ENCODE measurements at places on chromosomes 13 and 19. TPM values are rescaled to one million over a fixed set of nuclear protein-coding genes. Genes with fewer than 3 reads are reported as not detected.
A peak's percentile ranks its signal among the peaks of the same experiment; 100 is the strongest.

Gene ZNF418
- 3.7 TPM for total RNA-seq

Gene FFAR1
- total RNA-seq: not detected

Gene LYPD5
- 0.71 TPM for total RNA-seq

Gene NRTN
- total RNA-seq: 0.20 TPM

Gene ZNF442
- total RNA-seq: 0.86 TPM

Gene MBD3L3
- not detected for total RNA-seq

Gene YJU2
- total RNA-seq: 21.7 TPM

Gene ANGPTL8
- total RNA-seq: not detected

Gene HSH2D
- 101 TPM for total RNA-seq

DNA sequence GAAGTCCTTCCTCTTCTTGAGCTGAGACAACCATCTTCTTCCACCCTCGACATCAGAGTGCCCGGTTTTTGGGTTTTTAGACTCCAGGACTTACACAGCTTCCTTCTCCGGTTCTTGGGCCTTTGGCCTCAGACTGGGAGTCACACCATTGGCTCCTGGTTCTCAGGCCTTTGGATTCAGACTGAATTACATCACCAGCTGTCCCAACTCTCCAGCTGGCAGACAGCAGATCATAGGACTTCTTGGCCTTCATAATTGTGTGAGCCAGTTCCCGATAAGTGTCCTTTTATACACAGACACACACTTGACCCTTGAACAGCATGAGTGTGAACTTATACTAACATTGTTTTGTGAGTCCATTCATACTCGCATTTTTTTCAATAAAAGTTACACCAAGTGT, 166.0 kb upstream of the UBL3 start:
- no peaks in the 10 kb centered on the region for H3K36me3 ChIP-seq
- no peak overlapping the region for H3K4me3 ChIP-seq
- H3K27ac ChIP-seq: no peak overlapping the region
- H3K4me1 ChIP-seq: no peaks in the 10 kb centered on the region
- peaks cover 15% of the 10 kb centered on the region for H3K27me3 ChIP-seq

GRCh38 chr19:31988256-31988655, 357.2 kb upstream of the ZNF507 start:
- no peak for DNase-seq
- H3K4me3 ChIP-seq: no peak overlapping the region
- no peak overlapping the region for H3K27ac ChIP-seq
- H3K27me3 ChIP-seq: no peaks in the 10 kb centered on the region
- H3K4me1 ChIP-seq: no peaks in the 10 kb centered on the region

DNA sequence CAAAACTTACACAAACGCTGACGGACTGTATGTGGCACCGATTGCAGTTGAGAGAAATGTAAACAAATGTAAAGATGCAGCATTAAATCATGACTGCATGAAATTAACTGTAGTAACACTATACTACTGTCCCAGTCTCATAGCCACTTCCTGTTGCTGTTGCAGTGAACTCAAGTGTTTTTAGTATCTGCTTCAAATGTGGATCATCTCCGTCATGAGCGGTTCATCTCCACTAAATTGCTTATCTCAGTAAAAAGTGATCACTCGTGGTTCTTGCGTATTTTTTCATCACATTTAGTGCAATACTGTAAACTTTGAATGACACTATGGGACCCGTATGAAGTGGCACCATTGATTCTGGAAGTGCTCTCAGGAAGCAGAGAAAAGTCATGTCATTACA, 60.3 kb upstream of the RNF113B start:
- H3K4me3 ChIP-seq: no peak overlapping the region
- DNase-seq: no peak
- no peaks in the 10 kb centered on the region for H3K4me1 ChIP-seq
- no peaks in the 10 kb centered on the region for H3K36me3 ChIP-seq
- no peaks in the 10 kb centered on the region for H3K27me3 ChIP-seq
- H3K27ac ChIP-seq: no peak overlapping the region

- no peaks in the 10 kb centered on the region for H3K36me3 ChIP-seq
- H3K27ac ChIP-seq: no peak overlapping the region
- no peak for DNase-seq
- no peaks in the 10 kb centered on the region for H3K4me1 ChIP-seq
These were observed 826.3 kb downstream of the EFNB2 start for GRCh38 chr13:105709181-105709580.

- peak overlapping the region; percentile 87 for H3K27ac ChIP-seq
- peaks cover 53% of the 10 kb centered on the region for H3K36me3 ChIP-seq
- H3K4me3 ChIP-seq: peak overlapping the region; percentile 94
- peaks cover 2% of the 10 kb centered on the region for H3K27me3 ChIP-seq
- H3K4me1 ChIP-seq: peaks cover 36% of the 10 kb centered on the region
These were observed 603 bp upstream of the ZNF132 start for GRCh38 chr19:58440556-58440955.

DNA sequence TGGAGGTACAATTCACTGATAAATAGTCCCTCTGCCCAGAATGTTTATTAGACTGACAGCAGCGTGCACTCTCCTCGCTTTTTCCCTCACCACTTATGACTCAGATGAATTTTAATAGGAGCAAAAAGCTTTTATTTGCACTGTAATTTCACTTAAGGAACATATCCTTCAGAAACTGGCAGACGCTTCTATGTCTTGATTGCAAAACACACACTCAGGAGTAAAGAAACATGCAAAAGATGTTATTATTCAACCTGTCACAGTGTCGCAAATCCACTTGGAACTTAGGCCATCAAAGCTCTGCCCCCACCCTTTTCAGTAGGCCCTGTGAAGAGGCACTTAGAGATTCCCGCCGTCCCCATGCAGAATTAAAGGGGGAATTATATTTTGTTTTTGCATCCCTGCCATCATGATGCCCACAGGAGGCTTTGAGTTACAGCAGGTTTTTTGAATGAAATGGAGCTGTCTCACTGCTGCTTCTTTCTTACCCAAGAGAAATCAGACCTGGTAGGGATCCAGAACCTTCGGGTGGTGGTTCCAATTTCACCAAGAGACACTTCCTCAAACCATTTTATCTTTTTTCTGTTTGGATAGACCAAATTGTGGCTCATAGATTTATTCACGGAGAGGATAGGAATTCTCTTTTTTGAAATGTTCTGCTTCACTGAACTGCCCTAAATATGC, 74.5 kb downstream of the GGACT start:
- H3K27ac ChIP-seq: no peak overlapping the region
- peaks cover 14% of the 10 kb centered on the region for H3K27me3 ChIP-seq
- H3K36me3 ChIP-seq: no peaks in the 10 kb centered on the region
- DNase-seq: no peak

DNA sequence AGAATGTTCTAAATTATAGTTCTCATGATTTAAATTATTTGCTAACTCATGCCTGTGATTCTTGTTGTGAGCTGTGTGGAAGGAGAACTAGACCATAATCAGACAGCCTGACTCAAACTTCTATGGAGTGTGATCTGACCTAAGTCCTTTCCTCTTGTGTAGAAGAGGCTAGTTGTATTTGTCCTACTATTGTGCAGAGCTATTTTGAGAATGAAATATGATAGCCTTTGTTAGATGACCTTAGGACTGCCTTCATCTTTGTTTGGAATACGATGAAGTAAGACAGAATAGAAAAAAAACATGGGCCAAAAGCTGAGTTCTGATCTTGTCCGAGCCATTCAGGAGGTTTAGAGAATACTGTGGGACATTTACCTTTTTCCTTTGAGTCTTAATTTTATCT, 119.4 kb downstream of the STOML3 start:
- no peaks in the 10 kb centered on the region for H3K4me1 ChIP-seq
- peaks cover 14% of the 10 kb centered on the region for H3K27me3 ChIP-seq
- H3K36me3 ChIP-seq: no peaks in the 10 kb centered on the region
- H3K4me3 ChIP-seq: no peak overlapping the region
- DNase-seq: no peak

DNA sequence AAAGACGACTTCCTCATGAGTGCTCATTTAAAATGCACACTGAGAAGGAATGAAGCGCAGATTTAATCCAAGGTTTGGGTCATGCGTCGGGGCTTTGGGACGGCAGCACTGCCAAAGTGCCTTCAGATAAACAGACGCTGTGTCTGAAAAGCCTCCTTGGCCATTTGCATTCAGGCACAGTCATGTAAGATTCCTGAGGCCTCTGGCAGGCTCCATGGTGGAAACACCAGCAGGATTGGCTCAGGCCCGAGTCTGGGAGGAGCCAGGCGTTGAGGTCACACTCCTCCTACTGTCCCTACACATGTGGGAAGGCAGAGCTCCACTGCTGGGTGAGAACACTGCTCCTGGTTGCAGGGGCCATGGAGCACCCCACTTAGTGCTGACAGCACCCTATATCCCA, 113.3 kb upstream of the KL start:
- H3K27ac ChIP-seq: no peak overlapping the region
- peaks cover 16% of the 10 kb centered on the region for H3K27me3 ChIP-seq
- H3K36me3 ChIP-seq: peaks cover 11% of the 10 kb centered on the region
- H3K4me1 ChIP-seq: peaks cover 28% of the 10 kb centered on the region
- no peak for DNase-seq

DNA sequence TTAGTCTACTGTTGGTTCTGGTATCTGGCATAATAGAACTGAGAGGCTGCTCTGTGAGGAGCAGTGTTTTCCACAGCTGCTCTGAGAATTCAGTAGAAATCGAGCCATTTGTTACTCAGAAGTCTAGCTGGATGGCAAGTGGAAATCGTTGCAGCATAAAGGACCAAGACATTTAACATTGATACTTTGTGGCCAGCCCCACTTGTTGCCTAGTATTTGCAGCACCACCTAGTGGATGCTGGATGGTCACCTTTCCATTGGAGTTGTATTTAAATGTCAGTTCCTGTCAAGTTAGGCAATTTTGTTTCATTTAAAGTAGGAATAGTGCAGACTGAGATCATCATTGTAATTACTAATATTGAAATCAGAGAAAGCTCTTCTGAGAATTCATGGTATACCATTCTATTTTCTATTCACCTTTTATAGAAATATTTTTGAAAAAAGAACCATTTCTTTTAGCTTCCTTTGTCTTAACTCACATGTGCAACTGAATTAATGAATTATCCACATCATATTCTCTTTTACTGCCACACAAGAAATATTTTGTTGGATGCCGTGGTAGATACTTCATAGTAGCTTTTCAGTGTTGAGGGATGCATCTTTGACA, 64.6 kb downstream of the PDS5B start:
- peaks cover 30% of the 10 kb centered on the region for H3K4me1 ChIP-seq
- no peaks in the 10 kb centered on the region for H3K27me3 ChIP-seq
- H3K4me3 ChIP-seq: no peak overlapping the region
- DNase-seq: peak; percentile 64
- H3K27ac ChIP-seq: no peak overlapping the region
- H3K36me3 ChIP-seq: peaks cover 29% of the 10 kb centered on the region

- H3K27ac ChIP-seq: no peak overlapping the region
- DNase-seq: no peak
- no peak overlapping the region for H3K4me3 ChIP-seq
- no peaks in the 10 kb centered on the region for H3K27me3 ChIP-seq
- H3K36me3 ChIP-seq: no peaks in the 10 kb centered on the region
These were observed 459.3 kb upstream of the SLC10A2 start for GRCh38 chr13:103525530-103525929.

DNA sequence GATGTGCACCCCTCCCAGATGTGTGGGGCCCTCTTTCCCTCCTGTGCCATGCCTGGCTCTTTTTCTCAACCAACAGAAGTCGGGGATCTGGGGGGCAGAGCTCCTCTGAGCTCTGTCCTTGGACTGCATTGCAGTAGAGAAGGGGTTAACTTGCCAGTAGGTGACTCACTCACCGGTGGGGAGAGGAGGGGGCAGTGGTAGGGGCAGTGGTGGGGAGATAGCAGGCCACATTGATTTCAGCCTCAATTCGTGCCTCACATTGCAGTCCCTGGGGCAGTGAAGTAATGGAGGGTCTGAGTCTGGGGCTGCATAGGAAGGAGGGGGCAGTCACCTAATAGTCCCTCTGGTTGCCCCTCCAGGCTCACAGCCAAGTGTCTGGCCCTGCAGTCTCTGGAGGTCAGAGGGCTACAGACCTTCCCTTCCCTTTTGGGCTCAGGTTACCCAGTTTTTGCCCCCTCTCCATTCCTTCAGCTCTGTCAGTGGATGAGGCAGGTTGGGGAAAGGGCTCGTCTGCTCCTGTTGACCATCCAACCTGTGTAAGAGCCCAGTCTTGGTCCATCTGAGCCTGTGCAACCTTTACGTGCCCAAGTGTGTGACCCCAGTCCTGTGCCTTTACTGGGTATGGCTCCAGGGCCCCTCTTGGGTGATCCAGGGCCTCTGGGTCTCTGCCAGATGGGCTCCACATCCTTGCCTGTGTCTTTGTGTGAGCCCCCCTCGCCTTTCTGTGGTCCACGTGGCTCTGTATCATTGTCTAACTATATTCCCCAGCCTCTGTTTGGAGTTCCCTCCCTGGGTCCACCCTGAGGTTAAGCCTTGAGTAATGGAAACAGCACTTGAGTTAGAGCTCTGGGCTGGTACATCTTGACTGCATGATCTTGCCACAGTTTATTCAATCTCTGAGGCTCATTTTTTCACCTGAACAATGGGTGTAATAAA, 13.0 kb downstream of the CIC start:
- no peak overlapping the region for H3K27ac ChIP-seq
- H3K4me1 ChIP-seq: peaks cover 42% of the 10 kb centered on the region
- DNase-seq: no peak
- no peak overlapping the region for H3K4me3 ChIP-seq

Data from activated CD4-positive, alpha-beta memory T cell treated with anti-CD3 and anti-CD28 coated beads, Interleukin-2, amount 10 ng/mL, durations not matched to agents 7 days and 5 days (primary cell).